ENCODE measurements at places on chromosomes 13 and 19.

GRCh38 chr13:98984118-98984517, 6.3 kb upstream of the DOCK9 start:
- no peak for ATAC-seq

DNA sequence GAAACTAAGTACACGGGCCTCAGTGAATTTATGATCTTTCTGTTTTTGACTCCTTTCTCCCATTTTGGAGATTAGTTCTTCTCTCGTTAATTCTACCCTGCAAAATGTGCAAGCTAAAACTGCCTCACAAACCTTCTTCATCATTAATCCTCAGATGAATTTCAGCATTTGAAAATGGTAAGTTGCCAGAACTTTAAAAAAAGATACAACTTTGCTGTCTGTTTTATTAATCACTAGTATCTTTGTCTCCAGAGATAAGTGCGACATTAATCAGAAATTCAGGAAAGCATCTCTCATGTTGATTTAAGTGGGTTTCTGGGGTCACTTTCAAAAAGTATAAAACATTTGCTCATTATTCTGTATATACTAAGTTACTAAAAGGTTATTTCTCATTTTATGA, 227.0 kb upstream of the RXFP2 start:
- ATAC-seq: no peak

- ATAC-seq: peak; percentile 45
Measured at GRCh38 chr13:84126671-84127171, 244.4 kb upstream of the SLITRK1 start.

DNA sequence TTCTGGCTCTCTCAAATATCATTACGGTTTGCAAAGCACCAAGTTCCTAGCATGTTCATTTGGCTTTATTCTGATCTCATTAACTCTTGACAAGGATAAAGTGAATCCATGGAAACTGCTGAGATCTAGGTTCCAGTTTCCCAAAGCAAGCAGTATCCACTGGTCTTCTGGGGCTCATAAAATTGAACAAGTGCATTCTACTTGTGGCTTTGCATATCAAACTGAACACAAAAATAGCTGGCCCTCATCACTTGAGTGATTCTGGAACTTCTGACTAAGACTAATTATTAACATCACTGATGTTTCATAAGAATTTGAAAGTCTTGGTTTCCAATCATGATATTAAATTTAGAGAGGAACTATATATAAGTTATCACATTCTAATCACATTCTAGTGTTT, 6.3 kb upstream of the KCTD12 start:
- ATAC-seq: no peak

GRCh38 chr19:29672933-29673336, 7.7 kb downstream of the PLEKHF1 start:
- ATAC-seq: peak; percentile 85

DNA sequence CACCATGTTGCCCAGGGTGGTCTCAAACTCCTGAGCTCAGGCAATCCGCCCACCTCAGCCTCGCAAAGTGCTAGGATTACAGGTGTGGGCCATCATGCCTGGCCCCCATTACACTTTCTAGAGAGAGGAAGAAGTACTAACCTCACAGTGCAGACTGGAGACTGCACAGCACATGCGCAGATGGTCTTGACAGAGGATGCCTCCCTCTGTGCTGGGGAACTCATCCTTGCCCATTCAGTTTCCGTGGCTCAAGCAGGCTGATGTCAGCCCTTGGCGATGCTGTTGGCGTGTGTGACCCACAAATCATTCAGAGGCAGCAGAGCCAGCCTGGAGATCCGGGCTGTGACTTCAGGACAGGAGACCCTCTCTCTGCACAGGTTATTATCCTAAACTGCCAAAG, 14.6 kb upstream of the FFAR2 start:
- ATAC-seq: no peak

DNA sequence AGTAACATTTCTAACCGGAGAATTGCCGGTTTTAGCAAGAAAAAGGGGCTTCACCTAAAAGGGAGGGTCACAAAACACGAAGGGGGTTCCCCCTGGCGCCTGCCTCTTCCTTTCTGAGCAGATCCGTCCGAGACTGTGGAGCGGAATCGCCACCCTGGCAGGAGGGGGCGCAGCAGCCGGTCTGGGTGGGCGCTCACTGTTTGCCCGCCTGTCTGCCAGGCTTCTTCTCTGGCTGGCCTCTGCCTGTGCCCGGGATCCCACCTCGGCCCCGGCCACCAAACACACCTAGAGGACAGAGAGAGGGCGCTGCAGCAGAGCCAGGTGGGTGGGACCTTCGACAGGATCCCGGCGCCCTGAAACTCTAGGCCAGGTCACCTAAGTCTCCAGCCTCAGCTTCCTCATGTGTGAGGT, 15.6 kb downstream of the LSM4 start:
- ATAC-seq: no peak

DNA sequence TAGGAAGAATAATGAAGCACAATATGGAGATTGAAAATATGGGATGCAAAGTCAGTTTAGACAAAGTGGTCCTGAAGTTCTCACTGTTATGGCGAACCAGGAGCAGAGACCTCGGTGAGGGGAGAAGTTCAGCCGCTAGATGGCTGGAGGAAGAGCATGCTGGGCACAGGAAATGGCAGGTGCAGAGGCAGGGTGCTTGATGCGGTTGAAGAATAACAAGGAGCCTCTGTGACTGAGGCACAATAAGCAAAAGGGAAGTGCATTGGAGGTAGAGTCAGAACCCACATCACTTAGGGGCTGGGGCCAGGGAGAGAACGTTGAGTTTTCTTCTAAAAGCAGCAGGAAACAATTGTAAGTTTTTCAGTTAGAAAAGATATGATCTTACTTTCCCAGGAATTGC, 1725.2 kb downstream of the EFNB2 start:
- no peak for ATAC-seq

DNA sequence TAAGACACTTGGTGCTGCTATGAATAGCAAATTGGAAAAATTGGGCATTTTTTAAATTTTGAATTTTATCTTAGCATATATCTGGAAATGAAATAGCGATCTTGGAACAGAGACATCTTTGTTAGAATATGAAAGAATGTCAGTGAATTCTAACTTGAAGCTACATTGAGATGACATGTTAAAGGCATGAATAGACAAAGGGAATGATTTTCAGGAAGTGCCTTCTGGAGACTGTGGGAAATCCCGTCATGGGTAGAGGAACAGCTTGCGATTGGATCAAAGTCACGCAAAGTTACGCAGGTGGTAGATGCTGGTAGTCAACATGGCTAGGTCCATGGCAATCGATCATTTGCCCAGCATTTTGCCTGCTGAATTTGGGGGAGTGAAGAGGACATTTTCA, 43.5 kb downstream of the LRCH1 start:
- no peak for ATAC-seq

DNA sequence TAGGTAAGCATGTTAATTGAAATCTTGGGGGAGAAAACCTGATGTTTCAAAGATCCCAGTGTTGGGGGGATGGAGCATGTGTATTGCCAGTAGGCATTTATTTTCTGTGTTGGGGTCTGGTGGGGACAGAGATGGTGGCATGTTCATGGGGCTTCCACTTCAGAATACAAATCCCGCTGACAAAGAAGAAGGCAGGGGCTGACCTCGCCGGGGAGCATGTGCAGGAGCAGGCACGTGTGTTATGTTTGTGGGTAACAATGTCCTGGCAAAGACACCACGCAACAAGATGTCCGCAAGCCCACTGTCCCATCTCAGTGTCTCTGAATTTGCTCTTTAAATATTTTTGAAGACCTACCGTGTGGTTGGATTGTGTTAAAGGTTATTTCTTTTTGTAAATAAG, 164.5 kb downstream of the TEX29 start:
- no peak for ATAC-seq

GRCh38 chr19:1066748-1067340, at the start of gene ARHGAP45:
Gene ARHGAP45, plus strand, starts transcription at chr19:1067167. Its CDS starts 239 bp downstream, at chr19:1067406.
- peak; percentile 69 for ATAC-seq

DNA sequence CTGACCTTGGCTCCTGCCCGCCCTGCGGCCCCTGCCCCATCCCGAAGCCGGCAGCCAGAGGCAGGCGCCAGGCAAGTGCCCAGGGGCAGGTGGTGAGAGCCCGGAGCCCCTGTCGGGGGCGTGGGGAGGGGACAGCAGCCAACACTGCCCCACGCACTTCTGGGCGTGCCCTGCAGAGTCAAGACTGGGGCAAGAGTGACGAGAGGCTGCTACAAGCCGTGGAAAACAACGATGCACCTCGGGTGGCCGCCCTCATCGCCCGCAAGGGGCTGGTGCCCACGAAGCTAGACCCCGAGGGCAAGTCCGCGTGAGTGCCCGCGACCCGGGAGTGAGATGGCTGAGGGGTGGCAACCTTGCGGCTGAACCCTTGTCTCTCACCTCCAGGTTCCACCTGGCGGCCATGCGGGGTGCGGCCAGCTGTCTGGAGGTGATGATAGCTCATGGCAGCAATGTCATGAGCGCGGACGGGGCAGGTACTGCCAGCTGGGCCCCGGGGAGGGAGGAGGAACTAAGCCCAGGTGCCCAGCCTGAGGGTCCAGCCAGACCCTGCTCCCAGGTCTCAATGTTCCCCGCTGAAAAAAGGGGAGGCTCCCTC, 17.3 kb downstream of the ANKRD24 start:
- no peak for ATAC-seq

DNA sequence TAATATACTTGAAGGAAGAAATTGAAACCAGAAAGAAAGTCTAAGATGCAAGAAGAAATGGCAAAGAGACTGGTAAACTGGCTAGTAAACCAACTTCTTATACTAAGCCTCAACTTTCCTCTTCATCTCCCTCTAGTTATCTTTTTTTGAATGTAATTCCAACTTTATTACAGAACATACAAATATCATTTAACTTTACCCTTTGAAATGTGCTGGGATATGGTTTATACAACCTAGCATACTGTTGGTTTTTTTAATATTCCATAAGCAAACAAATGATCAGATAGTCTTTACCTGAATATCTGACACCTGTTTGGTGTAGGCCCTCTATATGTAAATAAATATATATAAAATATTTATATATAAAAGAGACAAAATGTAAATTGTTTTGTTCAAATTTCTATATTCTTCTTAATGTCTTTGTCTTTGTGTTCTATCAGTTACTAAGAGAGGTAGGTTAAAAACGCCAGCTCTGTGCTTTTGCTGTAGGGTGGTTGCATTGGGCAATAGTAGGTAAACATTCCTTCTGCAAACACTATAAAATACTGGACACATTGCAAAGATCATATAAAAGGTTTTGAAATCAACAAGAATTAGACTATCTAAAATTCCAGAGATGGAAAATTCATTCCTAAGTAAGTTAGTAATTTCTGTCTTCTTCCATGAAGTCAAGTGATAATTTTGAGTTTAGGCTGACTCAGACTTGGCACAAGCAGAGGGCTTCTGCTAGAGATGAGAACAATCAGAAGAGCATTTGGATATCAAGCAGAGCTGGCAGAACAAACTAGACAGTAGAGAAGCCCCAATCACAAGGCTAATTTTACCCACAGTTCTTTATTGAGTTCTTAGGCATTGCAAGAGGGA, 383.3 kb downstream of the RFC3 start:
- no peak for ATAC-seq

DNA sequence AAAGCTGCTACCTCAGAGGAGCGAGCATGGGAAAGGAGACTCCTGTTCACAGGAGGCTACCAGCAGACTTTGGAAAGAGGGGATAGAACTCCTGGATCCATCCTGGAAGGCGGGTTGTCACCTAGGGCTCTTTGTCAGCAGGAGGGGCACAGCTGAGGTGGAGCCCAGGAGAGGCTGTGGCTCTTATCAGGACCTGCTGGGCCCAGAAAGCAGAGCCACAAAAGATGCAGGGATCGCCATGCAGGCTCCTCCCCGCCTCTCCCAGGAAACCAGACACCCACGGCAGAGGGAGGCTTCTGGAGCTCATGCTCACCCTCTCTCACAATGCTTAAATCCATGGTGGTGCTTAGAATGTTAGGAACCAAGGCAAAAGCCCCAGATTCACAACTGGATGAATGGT, 994.2 kb downstream of the UQCRFS1 start:
- ATAC-seq: no peak

DNA sequence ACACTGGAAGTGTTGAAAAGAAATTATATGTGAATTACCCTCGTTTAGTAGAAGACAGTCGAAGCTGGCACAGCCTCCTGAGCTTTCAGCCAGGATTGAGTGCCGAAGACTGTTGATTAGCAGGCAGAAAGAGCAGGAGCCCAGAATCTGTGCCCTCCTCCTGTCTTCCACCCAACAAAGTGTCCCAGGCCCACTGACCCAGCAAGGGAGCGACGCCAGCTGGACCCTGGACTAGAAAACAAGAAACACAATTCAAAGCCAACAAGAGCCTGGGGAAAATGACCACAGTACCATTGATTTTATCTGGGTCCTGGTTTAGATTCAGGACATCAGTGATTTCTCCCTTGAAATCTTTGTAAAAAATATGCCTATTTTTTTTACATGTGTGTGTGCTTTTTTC, 120.7 kb downstream of the RXFP2 start:
- ATAC-seq: no peak

- ATAC-seq: peak; percentile 20
Measured at GRCh38 chr13:23621316-23621645, 51.1 kb downstream of the TNFRSF19 start.

DNA sequence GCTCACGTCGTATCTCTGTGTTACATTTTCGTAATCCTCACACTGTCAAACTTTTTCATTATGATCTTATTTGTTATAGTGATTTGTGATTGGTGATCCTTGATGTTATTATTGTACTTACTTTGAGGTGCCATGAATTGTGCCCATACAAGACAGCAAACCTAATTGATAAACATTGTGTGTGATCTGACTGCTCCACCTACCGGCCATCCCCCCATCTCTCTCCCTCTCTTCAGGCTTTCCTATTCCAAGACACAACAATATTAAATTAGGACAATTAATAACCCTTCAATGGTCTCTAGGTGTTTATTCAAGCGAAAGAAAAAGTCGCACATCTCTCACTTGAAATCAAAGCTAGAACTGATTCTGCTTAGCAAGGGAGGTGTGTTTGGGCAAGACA, 349.3 kb downstream of the RBM26 start:
- ATAC-seq: no peak

DNA sequence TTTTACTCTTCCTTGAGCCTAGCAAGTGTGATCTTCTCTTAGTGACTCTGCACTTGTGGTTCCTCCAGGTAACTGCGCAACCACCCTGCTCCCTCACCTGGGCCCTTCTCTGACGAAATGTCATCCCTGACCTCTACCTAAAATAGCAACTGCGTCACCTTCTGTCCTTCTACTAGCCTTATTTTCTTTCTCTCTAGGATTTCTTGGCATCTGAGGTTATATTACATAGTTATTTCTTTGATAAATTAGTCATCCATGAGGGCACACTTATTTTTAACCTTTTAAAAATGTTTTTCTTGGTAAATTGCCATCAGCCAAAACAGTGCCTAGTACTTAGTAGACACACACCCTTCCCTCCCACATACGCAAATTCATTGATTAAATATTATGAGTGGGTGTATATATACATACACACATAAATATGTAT, 355.5 kb downstream of the ENOX1 start:
- ATAC-seq: no peak

DNA sequence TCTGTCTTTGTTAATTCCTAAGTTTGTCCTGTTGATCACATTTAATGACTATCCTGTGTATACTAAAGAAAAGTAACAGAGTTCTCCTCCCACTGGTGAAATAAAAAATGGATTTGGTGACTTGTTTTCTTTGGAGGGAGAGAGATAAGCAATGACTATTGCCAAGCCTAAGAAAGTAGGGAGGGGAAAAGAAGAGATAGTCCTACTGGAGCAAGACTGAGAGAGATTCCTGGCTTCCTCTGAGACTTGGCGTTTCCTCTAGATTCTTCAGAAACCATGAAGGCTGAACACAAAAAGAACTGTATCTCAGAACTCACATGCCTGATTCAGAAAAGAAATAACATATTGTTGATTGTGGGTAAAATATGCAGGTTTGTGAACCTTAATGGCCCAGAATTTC, 406.5 kb downstream of the FOXO1 start:
- ATAC-seq: no peak

Measured in stimulated activated memory B cell treated with anti-CD40 and anti-IgM and Interleukin-4, amounts not matched to agents 10 μg/mL and 1 μg/mL and 100 μg/mL, for 72 hours (primary cell).